Activated CD8-positive, alpha-beta memory T cell treated with anti-CD3 and anti-CD28 coated beads, Interleukin-2, amount 50 U/mL, for 4 hours (primary cell): ENCODE measurements at places on chromosomes 5 and 9.

DNA sequence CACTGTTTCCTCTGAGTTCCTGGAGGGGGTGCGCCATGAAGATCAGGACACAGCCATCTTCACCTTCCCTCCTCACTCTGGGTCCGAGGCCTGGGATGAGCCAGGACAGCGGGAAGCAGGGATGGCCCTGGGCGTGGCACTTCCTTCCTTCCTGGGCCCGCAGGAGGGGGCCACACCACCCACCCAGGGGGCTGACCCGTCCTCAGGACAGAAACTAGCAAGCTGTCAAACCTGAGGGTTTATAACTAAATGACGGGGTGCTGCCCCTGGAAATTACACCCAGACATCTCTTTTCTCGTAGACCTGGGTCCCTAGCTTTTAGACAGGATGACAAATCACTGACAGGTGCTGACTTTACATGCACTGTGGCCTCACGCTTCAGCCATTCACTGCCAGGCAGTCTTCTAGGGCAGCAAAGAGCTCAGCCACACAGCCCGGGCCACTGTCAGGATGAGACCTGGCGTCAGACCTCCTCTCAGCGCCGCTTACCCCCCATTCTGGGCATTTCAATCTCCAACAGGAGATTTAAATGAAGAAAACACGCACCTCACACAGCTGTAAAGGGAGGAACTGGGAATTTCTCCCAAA, 8.1 kb downstream of the FCN2 start:
- no peak for DNase-seq

GRCh38 chr5:93022796-93023447, 558.1 kb downstream of the NR2F1-AS1 start:
- DNase-seq, result no peak

DNA sequence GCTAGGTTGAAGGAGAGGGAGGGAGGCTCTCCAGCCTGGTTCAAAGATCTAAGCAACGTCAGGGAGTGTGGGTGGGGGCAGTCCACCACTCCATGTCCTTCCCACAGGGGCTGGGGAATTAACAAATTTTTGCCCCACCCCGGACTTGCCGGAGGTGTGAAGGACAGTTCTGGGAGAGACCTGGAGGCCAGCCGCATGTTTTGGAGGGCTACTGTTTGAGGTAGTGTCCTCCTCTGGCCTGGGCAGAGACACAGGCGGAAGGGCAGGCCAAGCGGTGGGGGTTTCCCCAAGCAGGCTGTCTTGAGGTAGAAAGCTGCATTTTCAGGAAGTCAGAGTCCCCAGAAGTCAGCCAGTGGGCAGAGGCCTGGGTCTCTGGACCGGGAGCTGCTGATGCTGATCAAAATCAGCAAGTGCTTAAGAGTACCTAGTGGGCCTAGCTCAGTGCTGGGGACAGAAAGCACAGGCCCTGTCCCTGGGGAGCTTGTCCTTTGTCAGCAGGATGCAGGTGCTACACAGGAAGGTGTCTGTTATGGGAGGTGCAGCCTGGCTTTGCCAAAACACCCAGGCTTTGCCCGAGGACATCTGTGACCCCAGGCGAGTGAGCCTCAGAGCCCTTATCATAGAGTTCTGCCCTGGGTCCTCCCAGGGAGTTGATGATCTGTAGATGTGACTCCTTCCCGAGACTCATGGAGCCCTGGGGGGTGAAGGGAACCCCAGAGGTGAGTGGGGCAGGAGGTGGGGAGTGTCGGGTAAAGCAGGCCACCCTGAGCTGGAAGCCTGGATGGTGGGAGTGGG, 18.5 kb downstream of the JADE2 start:
- no peak for DNase-seq

DNA sequence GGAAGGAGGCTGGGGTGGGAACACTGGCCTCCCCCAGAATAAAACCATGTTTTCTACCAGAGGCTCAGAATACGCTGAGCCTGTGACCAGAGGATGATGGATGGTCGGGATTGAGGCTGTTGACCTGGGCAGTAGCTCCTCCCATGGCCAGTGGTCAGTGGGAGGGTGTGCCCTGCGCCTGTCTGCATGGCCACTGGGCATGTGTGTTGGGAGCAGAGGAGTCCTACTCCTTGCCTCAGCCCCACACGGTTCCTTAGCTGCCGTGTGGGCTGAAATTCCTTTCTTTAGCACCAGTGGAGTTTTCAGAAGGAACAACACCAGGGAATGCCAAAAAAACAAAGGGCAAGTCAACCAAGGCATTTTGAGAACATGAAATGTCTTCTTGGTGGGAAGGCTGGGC, 8.5 kb upstream of the RMND5B start:
- no peak for DNase-seq

GRCh38 chr5:152532714-152533113, 127.6 kb upstream of the NMUR2 start:
- no peak for DNase-seq

GRCh38 chr9:14692470-14693250, 572 bp downstream of the ZDHHC21 start:
- DNase-seq, result no peak
